Stimulated activated CD4-positive, alpha-beta T cell treated with anti-CD3 and anti-CD28 coated beads, Interleukin-4, amount 100 ng/mL, for 48 hours (primary cell): ENCODE measurements at places on chromosomes 2 and 18.

DNA sequence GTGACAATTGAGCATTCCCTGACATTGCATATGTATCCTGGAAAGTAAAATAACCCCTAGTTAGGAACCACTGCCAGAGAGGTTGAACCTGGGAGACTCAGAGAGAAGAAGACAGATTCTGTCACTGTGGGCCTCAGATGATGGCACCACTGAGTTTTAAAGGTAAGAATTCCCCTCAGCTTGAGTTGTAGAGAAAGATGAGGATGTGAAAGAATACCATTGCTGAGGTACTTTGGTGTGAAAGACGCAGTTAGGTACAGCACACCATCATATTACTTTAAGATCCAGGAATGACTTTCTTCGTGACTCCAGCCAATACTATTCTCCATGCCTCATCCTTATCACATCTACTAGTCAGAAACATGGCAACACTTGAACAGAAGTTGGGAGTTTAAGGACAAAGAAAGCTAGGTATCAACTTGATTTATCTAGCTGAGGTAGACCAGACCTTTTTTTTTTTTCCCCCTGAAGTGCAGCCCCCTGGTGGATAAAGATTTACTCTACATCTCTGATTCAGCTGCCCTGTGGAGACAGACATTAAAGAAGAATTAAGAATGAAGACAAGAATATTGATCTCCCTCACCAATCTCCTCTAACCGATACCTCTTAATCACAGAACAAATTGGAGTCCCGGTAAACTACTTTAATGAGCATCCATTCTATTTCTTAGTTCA lies 630.5 kb upstream of the FANCL start:
- DNase-seq: no peak

- no peak for DNase-seq
These were observed 94.9 kb downstream of the TWIST2 start for GRCh38 chr2:238942726-238943300.

DNA sequence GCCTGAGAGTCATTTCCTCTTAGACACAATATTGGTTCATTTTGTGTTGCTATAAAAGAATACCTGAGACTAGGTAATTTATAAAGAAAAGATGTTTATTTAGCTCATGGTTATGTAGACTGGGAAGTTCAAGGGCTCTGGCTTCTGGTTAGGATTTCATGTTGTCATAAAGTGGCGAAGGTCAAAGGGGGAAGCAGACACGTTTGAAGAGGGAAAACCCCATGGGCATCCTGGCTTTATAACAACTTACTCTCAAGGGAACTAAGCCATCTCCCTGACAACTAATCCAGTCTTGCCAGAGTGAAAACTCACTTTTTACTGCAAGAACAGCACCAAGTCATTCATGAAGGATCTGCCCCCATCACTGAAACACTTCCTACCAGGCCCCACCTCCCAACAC lies 89.7 kb upstream of the RNF152 start:
- no peak for DNase-seq

DNA sequence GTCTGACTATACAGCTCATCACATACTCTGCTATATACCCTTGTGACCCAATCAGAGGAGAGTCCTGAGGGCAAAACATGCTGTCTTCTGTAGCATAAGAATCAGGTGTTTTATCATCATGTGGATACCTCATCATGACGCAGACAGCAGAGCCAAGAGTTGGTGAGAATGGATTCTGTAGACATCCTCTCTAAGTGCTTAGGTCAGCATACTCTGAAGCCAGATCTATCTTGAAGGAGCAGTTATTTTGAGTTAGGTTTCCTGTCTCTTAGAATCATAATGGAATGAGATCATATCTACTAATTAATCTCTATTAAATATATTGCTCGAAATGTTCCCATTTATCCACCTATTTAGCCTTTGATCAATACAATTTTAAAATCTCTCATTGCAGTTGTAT lies 190.2 kb upstream of the KCNH7 start:
- no peak for DNase-seq

- DNase-seq: no peak
These were observed 35.5 kb downstream of the RPRD1A start for GRCh38 chr18:36031903-36032302.

DNA sequence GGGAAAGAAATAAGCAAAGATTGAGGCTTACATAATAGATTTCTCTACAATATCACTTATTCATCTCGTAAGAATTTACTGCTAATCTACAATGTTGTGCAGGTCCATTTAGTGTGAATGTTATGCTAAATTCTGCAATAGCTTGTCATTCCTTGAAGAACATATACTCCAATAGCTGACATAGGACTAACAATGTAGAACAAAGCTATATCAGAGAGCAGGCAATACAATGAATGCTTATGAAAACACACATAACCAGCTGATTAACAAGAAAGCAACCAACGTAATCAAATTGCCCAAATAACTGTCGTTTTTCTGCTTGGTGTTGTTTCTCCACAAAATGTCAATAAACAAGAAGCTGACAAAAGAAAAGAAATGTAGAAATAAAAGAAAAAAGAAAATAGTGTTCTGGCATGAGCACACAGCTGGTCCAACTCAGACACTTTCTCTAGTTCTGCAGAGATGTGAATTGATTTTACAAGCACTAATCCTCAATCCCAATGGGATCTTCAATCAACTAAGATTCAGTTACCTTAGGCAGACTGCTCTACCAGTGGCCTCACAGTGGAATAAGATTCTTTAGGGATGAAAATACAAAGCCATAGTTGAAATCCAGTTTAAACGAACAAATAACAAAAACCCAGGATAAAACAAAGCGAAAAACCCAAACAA lies 1024.7 kb upstream of the PIK3C3 start:
- no peak for DNase-seq

DNA sequence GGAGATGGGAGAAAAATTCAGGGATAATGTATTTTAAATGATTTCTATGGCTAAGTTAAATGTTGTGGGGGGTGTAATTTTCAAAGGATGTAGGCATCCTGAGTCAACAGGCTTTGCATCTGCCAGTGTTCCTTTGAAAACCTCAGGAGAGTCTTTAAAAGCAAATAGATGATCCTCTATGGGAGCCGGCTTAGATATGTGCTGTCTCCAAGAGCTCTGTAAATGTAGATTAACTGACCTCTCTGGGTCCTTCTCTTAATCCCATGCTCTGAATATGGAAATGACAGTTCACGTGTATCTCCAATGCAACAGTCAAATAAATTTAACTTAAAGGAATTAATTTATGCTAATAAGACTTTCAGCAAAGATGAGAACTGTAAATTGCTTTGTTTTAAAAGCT lies 292.7 kb downstream of the ERBB4 start:
- no peak for DNase-seq

DNA sequence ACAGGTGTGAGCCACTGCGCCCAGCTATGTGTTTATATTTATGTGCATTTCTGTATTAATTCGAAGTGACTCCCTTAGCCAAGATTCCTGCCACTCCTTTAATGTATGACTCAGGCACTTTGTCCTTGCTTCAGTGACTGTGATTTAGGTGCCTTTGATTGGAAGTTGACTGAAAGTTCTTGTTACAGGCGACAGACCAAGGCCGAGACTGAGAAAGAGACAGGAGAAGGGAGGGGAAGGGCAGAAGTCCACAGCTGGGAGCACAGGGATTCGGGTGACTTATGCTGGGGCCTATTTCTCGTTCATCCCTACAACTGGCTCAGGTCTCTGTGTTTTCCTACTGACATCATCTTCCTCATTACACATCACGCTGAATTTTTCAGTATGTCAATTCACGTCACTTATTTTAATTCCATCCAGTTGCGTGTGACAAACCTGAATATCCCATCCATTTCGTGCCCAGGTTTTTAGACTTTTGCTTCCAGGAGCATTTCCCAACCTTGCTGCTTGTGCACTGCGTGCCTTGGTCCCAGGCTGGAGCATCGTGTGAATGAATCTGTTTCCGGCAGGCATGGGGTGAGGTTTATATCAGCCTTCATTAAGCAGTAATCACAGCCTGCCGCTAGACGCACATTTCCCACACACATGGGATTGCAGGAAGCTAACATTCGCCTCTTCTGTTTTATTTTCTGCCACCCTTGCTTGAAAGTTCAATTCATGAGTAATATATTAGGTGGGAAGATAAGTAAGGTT lies 42.4 kb downstream of the TMEM18 start:
- DNase-seq: no peak

DNA sequence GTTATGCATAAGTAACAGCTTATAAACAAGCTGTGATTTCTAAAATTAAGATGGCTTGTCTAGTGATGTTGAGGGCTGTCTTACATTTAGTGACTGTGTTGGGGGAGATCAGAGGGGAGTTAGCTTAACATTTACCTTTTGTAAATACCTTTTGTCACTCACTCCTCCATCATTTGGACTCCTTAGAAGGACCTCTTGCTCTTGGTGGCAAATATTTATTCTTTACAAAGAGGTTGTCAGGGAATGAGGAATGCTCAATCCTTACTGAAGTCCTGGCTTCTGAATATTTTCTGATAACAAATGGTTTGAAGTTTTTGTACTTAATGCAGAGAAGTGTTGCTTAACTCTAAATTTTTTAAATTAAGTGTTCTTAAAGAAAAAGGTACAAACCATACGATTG lies 438.8 kb upstream of the FAM98A start:
- DNase-seq: no peak

DNA sequence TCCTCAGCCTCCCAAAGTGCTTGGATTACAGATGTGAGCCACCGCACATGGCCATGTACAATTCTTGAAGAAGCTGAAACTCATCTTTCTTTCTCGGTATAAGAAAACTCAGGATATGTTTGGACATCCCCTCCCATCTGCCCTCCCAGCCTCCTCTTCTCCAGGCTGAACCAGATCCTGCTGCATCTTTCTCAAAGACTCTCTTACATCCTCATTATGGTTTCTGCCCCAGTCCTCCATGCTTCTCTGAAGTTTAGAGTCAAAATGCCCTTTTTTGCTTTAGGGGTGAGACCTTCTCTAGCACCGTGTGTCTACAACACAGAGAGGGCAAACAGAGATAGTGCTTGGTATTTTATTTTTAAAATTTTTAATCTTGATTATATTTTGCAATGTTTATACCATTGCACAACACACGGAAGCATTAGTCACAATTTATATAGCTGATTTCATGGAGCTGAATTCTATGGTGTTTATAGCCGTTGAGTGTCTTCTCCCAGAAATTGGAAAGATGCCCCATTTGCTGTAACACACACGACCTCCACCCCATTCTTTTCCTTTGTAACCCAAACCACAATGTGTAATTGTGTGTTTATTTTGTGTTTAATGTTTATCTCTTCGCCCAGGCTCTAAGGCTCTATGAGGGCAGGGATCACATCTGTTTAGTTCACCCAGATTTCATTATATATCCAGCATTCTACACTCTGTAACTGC lies 206.0 kb upstream of the TNP1 start:
- no peak for DNase-seq

GRCh38 chr2:2184549-2185249 lies 146.4 kb downstream of the MYT1L start:
- DNase-seq: no peak

GRCh38 chr2:939936-940601 lies 10.6 kb upstream of the SNTG2 start:
- DNase-seq: no peak

- DNase-seq: no peak
These were observed 79.4 kb downstream of the KCTD1 start for GRCh38 chr18:26468931-26469340.

DNA sequence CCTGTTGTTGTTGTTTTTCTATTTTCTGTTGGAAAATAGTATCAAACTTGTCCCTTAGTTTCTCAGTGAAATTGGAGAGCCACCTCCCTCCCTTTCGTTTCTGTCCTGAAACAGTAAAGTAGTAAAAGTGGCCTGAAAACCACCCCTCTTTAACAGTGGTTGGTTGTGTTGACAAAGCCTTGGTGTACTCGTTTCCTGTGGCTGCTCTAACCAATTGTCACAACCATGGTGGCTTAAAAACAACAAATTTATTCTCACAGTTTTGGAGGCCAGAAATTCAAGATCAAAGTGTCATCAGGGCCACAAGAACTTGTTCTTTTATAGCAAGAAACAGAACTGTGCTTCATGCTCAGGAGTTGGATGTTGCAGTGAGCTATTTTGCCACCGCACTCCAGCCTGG lies 4.0 kb upstream of the DYSF start:
- DNase-seq: no peak

DNA sequence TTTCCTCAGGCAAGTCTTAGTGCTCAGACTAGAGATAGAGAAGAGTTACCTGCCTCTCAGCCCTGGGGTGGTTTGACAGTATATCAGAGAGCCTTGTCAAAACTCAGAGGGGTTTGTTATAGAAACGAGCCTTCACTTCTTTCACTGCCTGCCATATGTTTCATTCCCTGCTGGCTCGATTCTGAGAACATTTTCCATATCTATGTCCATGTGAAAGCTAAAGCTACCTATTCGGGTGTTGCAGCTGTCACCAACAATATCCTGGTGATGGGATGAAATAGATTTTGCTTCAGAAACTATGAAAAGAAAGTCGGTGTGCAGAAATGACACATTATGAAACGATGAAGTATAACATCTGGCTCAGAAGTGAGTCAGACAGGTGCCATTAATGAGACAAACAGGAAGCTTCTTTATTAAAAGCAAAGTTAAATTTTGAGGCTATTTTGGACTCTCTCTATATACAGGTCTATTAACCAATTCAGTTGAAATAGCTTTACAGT lies 56.1 kb upstream of the TANK start:
- no peak for DNase-seq

DNA sequence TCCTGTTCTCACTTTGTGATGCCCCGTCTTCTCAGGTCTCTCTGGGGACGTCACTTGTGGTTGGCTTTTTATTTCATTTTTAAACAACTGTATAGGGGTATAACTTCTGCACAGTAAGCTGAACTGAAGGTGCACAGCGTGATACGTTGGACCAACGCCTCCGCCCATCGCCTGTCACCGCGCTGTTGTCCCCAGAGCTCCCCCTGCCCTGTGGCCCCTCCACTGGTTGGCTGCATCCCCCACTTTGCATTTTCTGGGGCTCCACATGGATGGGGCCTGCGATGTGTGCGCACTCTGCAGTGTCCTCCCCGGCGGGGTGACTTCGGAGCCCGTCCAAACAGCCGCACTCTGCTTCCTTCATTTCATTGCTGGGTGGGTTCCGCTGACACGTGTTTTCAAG lies 14.3 kb downstream of the GPR35 start:
- no peak for DNase-seq

- DNase-seq: no peak
These were observed 93.8 kb downstream of the ARL4C start for GRCh38 chr2:234403074-234403473.

DNA sequence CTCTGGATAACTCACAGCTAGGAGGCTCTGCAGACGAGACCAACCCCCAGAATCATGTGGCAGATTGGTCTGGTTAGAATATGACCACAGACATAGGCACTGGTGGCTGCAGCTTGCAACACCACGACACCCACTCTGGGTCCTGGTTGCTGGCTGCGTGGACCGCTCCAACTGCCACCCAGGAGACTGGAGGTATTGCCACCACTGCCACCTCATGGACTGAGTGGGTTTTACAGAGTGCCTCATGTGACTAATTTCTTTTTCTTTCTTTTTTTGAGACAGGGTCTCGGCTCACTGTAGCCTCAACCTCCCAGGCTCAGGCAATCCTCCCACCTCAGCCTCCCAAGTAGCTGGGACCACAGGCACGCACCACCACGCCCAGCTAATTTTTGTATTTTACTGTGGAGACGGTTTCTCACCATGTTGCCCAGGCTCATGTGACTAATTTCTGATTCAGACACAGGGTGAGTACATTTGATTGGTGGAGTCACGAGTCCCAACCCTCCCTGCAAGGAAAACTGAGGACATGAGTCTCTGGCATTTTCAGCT lies 29.9 kb upstream of the NT5DC4 start:
- DNase-seq: peak; percentile 53
